CD4-positive, alpha-beta T cell treated with Interleukin-21 for 1 hour (primary cell): ENCODE measurements at places on chromosomes 13 and 19.

DNA sequence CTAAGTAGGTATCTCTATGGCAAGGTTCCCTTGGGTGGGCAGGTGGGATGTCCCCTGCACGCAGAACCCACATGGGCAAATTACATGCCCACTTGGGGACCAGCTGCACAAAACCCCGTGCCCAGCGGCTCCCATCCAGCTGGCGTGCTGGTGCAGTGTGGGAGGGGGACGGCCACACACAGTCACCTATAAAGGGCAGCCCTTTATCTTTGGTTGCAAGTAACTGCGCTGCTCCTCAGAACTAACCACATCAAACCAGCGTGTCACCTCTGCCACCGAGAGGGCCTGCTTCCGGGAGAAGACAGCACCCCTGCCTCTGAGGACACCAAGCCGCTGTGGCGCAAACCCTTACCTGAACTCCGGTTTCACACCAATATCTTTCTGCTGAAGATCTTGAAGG, 32.2 kb downstream of the ANKRD27 start:
- peak; percentile 77 for DNase-seq

- no peak for DNase-seq
Measured at GRCh38 chr13:99654076-99654475, 152.8 kb downstream of the TM9SF2 start.

- DNase-seq, result no peak
Measured at GRCh38 chr19:10767726-10768125, 49.8 kb downstream of the DNM2 start.

DNA sequence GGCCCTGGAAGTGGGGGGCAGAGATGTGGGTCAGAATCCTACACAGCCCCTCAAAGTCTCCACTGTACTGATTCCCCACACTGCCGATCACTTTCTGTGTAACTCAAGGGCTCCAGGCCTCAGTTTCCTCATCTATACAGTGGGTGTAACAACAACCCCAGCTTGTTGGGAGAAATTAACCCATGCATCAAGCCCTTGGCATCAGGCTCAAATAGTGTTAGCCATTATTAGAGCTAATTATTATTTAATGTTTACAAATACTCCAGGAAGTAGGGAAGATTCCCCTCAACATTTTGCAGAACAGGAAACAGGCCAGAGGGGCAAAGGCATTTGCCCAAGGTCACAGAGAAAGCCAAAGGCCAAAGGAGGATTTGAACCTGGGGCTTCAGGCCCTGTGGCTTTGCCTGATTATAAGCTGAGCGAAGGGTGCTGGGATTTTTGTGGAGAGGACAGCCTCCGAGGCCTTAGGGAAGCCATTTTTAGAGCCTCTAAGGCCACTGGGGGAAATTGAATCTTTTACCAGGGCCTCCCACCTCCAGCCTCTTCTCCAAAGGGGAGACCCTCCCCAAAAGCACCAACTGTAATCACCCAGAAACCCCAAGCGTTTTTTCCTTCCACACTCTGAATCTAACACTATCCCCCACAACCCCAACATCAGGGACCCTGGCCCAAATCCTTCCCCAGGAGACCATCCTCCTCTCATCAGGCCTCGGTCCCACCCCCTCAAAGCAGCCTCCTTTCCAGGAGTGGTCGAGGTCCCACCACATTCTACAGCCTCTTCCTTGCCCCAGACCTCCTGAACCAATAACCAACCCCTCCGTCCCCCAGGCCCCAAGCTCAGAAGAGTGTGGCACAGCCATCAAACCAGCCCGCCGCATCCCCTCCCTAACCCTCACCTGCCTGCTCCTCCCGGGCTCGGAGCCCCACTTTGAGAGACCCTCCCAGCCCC, 1.1 kb downstream of the FKBP8 start:
- no peak for DNase-seq

- DNase-seq, result no peak
Measured at GRCh38 chr13:33376212-33376611, 90.7 kb upstream of the STARD13 start.

GRCh38 chr13:40604135-40604534, 62.3 kb downstream of the FOXO1 start:
- DNase-seq, result no peak

DNA sequence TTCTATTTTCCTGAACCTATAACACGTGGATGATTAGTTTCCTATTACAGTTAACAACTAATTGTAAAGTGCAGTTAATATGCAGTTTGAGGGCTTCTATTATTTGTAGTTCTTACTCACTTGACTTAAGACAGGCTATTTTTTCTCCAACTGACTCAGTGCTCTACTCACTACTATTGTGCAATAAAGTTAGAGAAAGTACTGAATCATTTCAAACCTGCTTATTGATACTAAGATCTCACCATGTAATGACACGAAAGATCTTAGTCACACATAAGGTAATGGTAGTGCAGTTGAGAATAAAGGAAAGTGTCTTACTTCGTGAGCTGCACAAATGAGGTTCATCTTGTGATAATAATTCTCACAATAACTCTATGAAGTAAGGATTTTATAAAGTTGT, 22.8 kb upstream of the ITM2B start:
- DNase-seq, result no peak
